ENCODE measurements at places on chromosomes 11 and 22. TPM values are rescaled to one million over a fixed set of nuclear protein-coding genes. Genes with fewer than 3 reads are reported as not detected.

DNA sequence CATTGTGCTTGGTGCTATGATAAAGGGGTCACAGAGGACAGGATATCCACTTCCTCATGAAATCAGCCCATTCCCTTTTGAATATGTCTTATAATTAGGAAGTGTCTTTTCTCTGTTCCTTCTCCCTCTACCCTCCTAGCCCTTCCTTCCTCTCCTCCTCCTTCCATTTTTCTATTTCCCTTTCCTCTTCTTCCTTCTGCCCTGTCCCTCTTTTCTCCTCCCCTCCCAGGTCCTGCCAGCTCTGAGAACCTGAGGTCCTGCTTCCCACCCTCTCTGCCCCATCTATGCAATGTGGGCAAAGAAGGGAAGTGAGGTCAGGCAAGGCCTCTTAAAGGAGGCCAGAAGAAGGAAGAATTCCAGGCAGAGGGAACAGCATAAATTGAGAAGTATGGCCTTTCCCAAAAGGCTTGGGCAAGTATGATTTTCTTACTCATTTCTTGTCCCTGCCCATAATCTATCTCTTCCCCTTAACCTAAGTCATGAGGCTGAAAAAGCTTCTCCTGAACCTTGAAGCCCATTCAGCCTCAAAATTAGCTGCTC is 7.7 kb upstream of the UBASH3B start:
- DNase-seq, result no peak

The MUC5AC gene
- polyA plus RNA-seq, result not detected

- no peak for DNase-seq
Observed at GRCh38 chr11:66510990-66511339, 530 bp downstream of the BBS1 start.

GRCh38 chr11:69115586-69116560 is 39.9 kb upstream of the SMIM38 start:
- DNase-seq, result no peak

DNA sequence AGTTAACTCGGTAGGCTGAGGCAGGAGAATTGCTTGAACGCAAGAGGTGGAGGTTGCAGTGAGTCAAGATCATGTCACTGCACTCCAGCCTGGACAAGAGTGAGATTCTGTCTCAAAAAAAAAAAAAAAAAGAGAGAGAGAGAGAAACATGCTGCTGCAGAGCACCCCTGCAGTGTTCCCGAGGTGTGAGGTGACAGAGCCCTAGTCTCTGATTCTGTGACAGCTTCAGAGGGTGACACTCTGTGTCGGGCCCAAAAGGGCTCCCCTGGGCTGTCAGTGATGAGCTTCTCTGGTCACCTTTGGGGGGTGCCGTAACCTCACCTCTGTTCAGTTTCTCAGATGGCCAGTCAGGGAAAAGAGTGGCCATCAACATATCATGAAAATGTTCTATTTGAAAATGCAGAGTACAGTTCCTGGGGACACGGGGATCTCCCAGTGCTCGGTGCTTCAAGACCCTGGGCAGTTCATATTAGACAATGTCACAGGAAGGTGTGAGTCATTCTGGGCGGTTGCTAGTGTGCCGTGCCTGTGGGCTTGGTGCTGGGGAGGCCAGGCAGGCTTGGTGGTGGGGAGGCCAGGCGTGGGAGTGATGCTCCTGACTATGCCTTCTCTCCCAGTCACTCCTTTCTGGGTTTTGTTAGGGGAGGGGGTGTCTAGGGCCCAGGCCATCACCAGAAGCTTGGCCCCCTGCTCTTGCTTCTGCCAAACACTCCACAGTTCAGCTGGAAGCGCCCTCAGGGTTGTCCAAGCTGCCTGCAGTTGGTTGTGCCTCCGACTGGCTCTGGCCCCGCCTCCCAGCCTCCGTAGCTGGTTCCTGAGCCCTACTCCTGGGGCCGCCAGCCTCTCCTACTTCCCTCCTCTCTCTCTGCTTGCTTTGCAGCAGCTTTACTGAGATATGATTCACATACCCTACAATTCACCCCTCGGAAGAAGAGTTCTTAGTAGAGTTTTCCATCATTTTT is 52.5 kb upstream of the CLDN5 start:
- DNase-seq, result no peak

DNA sequence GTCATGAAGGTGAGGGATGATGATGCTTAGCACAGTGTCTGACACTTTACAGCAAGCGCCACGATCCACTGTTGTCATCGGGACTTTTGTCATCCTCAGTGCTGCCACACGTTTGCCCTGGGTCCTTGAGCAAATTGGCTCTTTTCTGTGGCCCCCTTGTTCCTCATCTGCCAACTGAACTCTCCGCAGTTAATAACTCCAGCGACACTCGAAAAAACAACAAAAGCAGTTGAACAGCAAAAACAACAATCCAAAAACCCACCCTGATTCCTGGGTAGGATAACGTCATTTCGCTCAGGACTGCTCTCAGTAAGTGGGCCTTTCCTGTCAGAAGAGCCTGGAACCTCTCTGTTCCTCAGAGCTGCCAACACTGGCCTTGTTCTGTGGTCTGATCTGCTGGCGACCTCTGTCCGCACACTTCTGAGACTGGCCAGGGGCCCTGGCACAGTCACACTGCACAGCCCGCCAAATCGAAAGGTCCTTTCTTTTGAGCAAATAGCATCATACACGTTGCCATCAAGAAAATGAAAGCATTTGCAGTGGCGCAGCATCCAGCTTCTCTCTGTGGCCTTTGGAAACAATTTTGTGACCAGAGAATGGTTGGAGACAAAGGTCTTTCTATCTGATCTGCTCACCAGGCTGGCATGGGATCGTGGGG is 79.9 kb upstream of the SYT13 start:
- no peak for DNase-seq

The CLMP gene
- polyA plus RNA-seq, result 1.2 TPM

DNA sequence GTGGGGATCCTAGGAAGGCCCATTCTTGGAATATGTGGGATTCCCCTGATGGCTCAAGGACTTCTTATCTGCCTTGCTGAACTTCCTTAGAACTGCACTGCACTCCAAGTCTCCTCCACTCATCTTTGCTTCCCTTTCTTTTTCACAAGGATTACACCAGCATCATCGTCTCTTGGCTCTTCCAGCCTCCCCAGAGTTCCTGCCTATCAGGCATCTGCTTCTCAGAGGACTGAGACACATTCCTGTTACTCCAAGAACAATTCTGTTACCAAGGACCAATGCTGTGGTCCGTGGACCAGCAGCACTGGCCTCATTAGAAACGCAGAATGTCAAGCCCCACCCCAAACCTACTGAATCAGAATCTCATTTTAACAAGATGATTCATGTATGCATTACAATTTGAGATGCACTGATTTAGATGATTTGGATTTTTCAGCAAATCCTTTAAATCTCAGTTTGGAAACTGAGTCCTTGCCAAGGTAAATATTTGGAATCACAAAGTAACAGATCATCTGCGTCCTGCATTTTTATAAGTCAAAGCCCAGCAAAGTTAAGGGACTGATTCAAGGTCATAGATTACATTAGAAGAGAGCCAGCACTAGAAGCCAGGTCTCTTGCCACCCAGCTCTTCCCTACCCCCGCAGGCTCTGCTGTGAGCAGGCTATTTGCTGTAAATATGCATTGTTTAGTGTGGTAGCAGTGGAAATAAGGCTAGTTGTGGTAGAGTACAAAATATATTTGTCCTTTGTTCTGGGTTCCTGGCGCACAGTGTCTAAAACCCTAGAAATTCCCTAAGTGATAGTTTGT is 110.9 kb downstream of the SWAP70 start:
- DNase-seq, result no peak

DNA sequence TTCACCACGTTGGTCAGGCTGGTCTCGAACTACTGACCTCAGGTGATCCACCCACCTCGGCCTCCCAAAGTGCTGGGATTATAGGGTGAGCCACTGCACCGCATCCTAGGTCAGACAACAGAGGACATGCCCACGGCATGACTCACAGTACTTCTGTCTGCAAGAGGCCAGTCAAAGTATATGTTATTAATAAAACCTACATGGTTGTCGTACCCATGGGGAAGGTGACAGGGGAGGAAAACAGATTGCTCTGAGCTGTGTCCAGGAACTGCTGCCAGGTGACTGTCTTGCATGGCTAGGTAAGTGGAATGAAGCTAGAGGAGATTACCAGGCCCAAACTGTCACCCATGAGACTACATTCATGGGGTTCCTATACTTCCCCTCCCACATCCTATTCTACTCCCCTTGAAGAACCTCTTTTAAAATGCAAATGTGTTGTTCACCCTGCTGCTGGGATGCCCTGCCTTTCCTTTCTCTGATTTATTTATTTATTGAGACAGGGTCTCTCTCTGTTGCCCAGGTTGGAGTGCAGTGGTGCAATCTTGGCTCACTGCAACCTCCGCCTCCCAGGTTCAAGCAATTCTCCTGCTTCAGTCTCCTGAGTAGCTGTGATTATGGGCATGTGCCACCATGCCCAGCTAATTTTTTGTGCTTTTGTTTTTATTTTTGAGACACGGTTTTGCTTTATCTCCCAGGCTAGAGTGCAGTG is 2.0 kb upstream of the NLRX1 start:
- peak; percentile 82 for DNase-seq

DNA sequence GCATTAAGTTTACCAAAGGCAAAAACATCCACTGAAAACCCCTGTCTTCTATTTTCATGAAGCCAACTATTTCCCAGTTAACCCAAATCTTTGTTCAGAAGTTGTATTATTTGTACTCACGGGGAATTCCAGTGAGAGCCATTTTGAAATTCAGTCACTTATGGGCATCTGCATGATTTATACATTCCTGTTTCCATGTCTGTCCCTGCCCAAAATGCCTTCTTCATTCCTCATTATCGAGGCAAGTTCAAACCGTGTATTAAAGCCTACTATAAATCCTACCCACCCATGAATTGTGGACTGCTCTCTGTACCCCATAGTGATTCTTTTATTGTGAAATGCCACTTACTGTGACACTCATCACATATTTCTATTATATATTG is 772.7 kb downstream of the DLG2 start:
- DNase-seq, result no peak

GRCh38 chr11:108975641-108976071 is 310.8 kb downstream of the DDX10 start:
- DNase-seq, result no peak

DNA sequence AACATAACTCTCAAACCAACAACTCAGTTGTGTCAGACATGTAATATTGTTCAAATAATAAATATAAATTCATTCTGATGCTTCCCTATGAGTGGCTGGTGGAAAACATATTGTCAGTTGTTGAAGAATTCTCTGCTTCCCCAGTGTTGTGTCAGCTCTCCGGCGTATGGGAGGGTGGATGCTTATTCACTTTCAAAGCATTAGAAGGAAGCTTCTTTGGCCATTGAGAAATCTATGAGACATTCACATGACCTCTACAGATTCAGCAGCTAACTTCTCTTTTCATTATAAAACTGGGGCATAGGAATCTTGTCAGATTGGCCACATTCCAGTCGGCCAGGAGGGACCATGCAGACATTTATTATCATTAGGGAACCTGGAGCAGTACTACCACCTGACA is 2.9 kb downstream of the OR51V1 start:
- no peak for DNase-seq

The APOL5 gene
- polyA plus RNA-seq, result not detected

GRCh38 chr11:6357222-6357621 is 33.1 kb upstream of the SMPD1 start:
- no peak for DNase-seq

The MPZL3 gene
- polyA plus RNA-seq, result 1.7 TPM

- DNase-seq, result no peak
Observed at GRCh38 chr22:50437511-50438304, 37.1 kb downstream of the SBF1 start.

GRCh38 chr22:17694193-17694592 is 55.6 kb downstream of the BCL2L13 start:
- no peak for DNase-seq

The MFRP gene
- polyA plus RNA-seq, result not detected

The ROBO4 gene
- 12.8 TPM for polyA plus RNA-seq

The CEND1 gene
- polyA plus RNA-seq, result 3.6 TPM

- no peak for DNase-seq
Observed at GRCh38 chr11:133520707-133521106, 11.6 kb downstream of the OPCML start.

- peak; percentile 76 for DNase-seq
Observed at GRCh38 chr22:19767427-19768341, 7.1 kb downstream of the TBX1 start.

DNA sequence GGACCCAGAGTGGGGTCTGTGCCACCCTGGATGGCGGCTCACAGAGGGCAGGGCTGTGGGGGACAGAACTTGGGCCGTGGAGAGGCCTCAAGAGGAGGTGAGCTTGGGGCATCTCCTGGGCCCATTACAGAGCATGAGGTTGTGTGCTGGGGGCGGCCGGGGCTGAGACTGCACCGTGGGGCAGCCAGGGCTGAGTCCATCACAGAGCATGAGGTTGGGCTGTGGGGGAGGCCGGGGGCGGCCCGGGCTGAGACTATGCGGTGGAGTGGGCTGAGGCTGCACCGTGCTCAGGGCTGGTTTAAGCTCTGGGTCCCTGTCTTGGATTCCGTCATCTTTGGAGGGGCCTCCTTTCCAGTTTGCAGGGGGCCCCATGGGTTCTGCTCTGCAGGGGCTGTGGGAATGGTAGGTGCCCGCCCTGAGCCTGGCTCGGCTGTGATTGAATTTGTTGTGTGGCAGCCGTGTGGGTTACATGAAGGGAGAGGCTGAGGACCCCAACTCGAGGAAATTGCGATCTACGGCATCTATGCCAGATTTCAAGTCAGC is 38.1 kb upstream of the MUC5AC start:
- no peak for DNase-seq

DNA sequence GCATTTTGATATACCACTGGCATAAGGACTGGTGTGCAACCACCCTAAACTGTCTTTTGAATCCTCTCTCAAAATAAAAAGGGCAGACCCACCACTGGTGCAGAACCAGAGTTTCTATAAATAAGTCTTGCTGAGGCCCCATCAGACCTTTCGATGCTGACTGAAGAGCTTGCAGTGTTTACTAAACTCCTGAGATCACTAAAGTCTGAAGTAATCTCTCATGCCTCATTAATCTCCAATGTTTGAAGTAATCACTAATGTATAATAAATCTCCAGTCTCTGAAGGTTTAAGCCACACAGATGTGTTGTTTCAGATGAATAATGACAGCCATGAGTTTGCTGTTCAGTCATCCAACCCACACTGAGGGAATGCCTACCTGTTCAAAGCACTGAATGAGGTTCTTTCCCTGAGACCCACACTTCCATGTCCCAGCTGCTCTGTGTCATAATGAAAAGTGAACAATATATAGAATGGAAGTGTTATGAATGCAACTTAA is 50.6 kb upstream of the DEUP1 start:
- peak; percentile 90 for DNase-seq

- DNase-seq, result no peak
Observed at GRCh38 chr11:47886096-47886495, 37.9 kb upstream of the NUP160 start.

GRCh38 chr11:31437742-31438435 is 68.2 kb downstream of the DNAJC24 start:
- DNase-seq, result no peak

- DNase-seq, result peak; percentile 89
Observed at GRCh38 chr11:69101115-69101791, 52.5 kb downstream of the TPCN2 start.

DNA sequence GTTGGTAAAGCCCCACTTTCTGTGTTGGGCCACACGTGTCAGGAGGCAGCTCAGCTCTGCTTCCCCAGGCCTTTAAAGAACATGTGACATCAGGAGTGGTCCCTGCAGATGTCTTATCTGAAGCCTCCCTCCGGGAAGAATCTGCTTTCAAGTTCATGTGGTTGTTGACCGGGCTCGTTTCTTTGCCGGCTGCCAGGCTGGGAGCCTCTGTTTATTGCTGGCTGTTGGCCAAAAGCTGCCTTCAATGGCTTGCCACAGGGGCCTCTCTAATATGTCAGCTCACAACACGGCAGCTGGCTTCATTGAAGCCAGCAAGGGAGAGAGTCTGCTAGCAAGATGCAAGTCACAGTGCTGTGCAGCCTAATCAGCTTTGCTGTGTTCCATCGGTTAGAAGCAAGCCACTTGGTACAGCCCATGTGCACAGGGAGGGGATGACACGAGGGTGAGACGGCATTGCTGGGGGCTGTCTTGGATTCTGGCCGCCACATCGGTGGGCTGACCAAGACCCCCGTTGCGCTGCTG is 14.6 kb downstream of the MRGPRF start:
- peak; percentile 46 for DNase-seq
